ENCODE measurements at places on chromosomes 13 and 19. TPM values are rescaled to one million over a fixed set of nuclear protein-coding genes. Genes with fewer than 3 reads are reported as not detected.

The MATK gene
- 2.1 TPM for total RNA-seq

The KL gene
- 0.97 TPM for total RNA-seq

The PLIN5 gene
- 21.2 TPM for total RNA-seq

The BST2 gene
- total RNA-seq = 15.9 TPM

The IL12RB1 gene
- total RNA-seq = 0.34 TPM

The KLK12 gene
- total RNA-seq = not detected

The RGL3 gene
- total RNA-seq = 0.93 TPM

The ZNF490 gene
- 7.2 TPM for total RNA-seq

The KLK13 gene
- total RNA-seq = 9.6 TPM

- no peak for DNase-seq
These were observed 5.7 kb downstream of the USPL1 start for GRCh38 chr13:30623392-30623791.

GRCh38 chr13:106047859-106048258 lies 487.6 kb downstream of the EFNB2 start:
- no peak for DNase-seq

DNA sequence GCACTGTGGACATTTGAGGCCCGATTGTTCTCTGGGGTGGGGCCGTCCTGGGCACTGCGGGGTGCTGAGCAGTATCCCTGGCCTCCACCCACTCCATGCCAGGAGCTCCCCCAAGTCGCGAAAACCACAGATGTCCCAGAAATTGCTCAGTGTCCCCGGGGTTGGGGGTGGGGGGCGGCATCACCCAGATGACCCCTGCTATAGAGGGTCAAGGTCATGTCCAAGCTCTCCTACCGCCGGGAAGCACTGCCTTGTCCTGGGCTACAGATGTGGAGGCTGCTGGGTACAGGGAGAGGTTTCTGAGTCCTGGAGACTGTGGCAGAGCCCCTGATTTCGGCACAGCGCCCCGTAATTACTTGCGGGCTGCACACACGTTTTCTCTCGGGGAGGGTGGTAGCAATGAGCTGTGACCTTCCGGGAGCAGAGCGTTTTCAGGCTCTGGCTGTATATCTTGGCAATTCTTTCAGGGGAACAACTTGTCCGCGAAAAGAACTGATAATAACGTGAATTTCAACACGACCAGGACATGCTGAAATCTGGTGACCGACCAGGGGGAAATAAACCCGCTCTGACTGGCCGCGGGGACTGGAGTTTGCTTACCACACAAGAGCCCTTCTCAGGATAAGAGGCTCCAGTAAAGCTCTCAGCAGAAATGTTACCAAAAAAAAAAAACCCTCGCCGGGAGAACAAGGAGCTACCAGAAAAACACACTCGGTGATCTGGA lies 68.1 kb downstream of the GNG7 start:
- no peak for DNase-seq

- no peak for DNase-seq
These were observed 12.7 kb downstream of the FOXO1 start for GRCh38 chr13:40653527-40654318.

GRCh38 chr13:91079176-91079575 lies 268.3 kb upstream of the MIR17HG start:
- DNase-seq = no peak

DNA sequence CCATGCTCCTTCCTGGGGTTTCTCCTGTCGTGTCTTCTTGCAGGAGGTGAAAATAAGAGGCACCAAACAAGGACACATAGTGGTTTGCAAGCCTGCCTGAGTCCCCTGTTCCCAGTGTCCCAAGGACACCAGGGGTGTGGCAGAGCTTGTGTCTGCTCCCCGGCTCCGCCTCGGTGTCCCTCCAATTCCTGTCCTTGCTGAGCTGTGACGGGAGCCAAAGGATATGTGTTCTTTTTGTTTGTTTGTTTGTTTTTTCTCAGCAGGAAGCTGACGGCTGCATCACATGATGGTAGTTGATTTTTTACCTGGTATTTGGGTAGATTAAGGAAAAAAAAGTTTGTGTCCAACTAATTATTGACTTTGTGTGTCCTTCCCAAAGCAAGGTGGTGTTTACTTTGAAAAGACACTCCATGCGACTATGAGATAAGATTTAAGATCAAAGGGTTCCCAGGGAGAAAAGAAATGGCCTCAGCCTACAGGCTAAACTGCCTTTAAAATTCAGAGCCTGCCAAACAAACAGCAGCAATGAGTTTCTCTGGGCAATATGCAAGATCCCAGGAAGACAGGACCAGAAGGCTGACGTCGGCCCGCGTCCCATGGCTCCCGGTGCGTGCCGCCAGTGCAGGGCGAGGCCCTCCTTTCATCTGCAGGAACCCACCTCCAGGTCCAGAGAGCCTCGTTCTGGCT lies 50.8 kb upstream of the XPO4 start:
- DNase-seq = peak; percentile 74

DNA sequence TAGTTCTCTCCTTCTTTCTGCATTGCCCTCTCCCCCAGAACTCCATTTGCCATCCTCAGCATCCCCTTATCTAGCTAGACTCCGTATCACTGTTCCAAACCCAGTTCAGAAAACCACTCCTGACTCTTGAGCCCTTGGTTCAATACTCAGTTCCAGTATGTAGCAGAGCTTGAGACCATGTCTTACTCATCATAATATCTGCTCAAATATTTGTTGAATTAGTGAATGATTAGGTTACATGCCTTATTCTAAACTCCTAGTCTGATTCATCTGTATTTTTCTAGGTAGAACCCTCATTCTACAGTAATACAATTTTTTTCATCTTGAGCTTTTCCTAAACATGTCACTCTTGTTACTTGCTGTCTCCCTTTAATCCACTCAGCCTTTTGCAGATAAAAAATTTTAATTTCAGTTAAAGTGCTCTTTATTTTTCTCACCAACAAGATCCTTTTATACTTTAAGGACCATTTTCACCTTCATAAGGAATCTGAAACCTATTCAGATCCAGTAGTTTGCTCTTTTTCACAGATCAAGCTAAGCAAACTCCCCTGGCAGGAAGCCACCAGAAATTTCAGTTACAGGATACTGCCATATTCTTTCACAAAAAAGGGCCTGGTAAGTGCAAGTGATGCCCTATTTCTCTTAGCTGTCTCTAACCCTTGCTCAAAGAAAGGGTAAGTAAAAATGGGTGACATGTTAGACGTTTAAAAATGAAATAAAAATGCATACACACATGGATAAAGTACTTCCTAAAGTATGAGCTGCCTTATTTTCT lies 23.1 kb upstream of the INTS6 start:
- DNase-seq = no peak

GRCh38 chr13:68023838-68024581 lies 793.9 kb upstream of the PCDH9 start:
- DNase-seq = no peak

- DNase-seq = no peak
These were observed 21.9 kb downstream of the GPATCH1 start for GRCh38 chr19:33102893-33103292.

GRCh38 chr13:61350341-61350740 lies 65.3 kb downstream of the PCDH20 start:
- no peak for DNase-seq

DNA sequence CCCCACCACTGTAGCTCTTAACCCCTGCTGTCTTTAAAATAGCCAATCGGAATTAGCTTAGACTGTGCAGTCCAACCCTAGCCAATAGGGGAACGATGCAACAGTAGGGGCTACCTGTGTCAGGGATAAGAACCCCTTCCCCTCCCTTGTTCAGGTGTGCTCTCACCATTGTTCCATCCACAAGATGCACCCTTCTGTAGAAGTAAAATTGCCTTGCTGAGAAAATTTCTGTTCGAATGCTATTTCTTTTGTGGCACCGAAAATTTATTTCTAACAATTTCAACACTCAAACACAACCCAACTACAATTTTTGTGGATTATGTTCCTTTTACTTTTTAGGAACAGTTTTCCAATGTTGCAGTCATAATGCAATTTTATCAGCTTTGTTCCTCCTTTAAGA lies 3.6 kb upstream of the ZNF583 start:
- DNase-seq = no peak

DNA sequence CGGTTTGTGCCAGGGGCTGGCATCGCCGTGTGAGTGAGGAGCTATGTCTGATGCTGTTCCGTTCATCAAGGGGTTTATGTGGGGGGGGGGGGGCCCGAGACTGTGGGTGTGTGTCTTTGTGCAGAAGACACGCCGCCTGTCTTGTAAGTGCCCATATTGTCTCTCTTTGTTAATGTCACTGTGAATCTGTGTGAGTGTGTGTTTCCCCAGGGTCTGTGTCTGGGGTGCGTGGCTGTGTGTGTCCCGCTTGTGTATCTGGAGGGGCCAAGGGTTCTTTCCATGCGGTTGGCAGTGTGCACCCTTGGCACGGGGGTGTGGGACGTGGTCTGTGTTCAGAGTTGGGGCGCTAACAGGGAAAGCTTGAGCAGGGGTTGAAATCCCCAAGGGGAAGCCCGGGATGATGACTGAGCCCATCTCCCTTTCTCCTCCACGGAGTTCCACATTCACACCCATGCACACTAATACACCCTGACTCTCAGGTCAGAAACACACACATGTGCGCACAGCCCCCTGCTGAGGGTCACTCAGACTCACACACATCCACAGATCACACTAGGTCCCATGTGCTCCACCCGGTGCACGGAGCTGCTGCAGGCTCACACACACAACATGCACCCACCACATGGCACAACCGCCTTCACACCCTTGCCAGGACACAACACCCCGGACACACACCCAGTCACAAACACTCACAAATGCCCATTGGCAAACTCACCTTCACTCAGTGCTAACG lies 1.8 kb downstream of the NCAN start:
- no peak for DNase-seq

DNA sequence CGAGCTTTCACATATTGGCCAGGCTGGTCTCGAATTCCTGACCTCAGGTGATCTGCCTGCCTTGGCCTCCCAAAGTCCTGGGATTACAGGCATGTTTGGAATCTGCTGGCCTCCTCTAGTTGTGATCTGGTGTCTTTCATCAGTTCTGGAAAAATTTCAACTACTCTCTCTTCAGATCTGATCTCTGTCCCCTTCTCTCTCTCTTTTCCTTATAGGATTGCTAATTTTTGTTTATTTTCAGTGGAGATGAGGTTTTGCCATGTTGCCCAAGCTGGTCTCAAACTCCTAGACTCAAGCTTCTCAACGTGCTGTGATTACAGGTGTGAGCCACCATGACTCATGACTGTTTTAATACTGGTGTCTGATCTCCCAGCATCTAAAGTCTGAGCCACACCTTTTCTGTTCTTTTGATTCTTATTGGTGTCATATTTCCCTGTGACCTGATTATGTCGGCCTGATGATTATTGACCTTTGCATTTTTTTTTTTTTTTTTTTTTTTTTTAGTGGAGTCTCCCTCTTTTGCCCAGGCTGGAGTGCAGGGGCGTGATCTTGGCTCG lies 10.4 kb upstream of the NANOS2 start:
- no peak for DNase-seq

DNA sequence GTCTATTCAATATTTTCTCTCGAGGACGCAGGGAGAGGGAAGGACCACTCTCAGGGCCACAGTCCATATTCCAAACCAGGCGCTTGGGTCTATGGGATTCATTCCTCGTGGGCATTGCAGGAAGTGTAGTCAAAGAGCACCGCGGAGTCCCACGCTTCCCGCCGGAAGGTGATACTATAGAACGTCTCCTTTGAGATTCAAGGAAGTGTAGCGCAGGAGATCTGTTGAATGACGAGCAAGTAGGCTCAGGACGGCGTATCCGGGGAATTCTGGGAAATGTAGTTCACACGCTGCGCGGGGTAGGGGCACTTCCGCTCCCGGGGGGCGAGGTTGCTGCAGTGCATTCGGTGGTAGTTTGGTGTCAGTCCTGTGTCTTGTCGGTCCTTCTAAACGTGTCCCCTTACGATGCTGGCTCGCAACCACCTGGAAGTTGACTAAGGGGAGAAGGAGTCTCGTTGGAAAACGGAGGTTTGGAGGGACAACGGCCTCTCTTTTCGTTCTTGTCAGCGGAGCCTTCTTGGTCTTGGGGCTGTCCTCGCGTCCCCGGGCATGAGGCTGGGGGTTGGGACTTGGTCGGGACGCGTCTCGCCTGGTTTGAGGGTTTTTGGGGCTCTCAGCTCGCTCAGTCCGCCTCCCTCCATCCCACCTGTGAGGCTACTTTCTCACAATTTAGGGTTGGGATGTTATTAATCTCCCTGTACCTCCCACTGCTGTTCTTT lies at the start of gene ZNF284:
ZNF284 (plus strand) TSS at position 336 of the 719 bp plus-strand sequence. CDS start 4,231 bp downstream, outside the sequence.
- DNase-seq = peak; percentile 97

GRCh38 chr13:112469071-112469745 lies 93.1 kb downstream of the SPACA7 start:
- no peak for DNase-seq

GRCh38 chr19:36564391-36564790 lies 8.7 kb downstream of the ZNF529 start:
- DNase-seq = no peak

- DNase-seq = no peak
These were observed 6.5 kb downstream of the HIF3A start for GRCh38 chr19:46303322-46303690.

GRCh38 chr19:21101521-21102242 lies 19.7 kb downstream of the ZNF714 start:
- DNase-seq = no peak

DNA sequence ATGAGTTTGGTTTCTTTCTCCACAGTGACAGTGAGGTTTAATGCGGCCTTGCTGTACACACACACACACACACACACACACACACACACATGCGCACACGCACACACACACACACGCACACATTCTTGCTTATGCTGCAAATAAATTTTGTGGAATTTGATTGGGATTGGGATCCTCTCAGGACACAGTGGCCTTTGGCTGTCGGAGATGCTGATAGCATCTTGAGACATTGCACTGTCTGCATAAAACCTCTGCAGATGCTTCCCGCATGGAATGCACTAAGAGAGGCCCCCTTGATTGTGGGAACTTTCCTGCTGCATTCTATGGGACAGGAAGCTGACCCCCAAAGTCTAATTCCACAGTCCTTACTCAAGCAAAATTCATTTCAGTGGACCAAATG lies 145.6 kb downstream of the FLT1 start:
- DNase-seq = no peak

DNA sequence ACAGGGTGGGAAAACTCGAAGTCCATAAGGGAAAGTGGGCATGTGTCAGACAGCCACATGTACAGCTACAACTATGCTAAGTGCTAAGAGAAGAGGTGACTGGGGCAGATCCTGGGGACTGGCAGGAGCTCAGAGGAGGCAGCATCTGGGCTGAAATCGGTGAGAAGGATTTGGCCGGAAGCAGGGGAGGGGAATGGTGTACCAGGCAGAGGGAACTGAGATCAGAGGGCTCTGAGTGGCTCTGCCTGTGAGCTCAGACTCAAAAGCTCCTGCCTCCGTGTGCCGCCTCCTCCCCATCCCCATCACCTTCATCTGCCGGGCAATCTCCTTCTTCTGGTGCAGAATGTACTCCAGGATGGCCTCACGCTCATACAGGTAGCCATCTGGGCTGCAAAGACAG lies 21.8 kb downstream of the NOSIP start:
- no peak for DNase-seq

DNA sequence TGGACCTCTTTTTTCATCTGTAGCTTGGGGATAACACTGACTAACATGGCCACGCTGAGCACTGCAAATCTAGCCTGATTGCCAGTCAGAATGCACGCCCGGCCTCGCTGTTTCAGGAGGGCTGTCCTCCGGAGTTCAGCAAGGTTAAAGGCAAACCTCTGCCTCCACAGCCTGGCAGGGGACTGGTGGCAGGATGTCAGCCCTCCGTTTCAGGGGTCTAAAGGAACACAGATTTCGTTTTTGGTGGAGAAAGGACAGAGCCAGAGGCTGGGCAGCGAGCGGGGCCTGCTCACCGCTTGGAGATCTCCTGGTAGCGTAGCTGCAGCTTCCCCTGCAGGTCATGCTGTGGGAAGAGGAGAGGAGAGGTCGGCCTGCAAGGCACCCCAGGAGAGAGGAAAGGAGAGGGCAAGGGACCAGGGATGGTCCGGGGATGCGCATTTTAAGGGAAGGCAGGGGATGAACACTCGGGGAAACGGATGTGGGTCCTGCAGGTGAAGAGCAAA lies 560 bp downstream of the NDUFA7 start:
- no peak for DNase-seq
